ENCODE measurements at places on chromosomes 2 and 18.
A peak's percentile ranks its signal among the peaks of the same experiment; 100 is the strongest.

- no peak for DNase-seq
Observed at GRCh38 chr2:191153716-191154115, 2.9 kb upstream of the STAT4 start.

DNA sequence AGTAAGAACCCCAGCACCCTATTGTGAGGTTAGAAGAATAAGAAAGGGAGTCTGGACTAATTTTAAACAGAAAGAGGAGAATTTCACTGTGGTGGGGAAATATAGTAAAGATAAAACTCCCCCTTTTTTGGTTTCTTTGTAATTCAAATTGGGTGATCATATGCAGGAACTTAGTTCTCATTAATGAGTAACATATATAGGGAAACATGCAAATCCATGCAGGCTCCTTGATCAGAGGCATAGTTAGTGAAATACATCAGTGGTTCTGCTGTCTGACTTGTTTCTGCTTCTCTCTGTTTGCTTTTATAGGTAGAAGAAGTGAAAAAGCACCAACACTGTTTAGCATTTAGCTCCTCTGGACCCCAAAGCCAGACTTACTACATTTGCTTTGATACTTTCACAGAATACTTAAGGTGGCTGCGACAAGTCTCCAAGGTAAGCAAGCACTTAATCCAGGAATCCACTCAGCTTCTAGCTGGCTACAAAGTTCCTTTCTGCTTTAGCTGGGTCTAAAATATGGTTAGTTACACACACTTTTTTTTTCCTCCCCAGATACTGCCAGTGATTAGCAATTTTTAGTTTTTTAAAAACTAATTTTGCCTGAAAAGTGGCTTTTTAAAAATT lies 123.2 kb downstream of the PHLPP1 start:
- DNase-seq, result no peak

DNA sequence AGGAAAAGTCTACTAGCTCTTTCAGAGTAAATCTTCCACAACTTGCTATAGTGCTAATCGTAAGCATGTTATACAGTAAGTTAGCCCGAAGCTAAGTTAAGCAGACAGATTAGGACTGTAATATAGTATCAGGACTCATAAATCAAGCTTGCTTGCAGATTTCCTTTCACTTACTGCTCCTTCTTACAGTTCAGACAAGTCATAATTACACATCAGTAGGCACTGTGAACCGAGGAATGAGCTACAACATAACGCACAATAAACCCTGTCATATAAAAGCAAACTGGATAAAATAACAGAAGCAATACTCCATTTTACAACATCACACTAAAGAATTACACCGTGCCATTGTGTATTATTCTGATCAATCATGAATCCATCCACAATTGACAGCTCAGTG lies 832.6 kb upstream of the ZEB2 start:
- no peak for DNase-seq

DNA sequence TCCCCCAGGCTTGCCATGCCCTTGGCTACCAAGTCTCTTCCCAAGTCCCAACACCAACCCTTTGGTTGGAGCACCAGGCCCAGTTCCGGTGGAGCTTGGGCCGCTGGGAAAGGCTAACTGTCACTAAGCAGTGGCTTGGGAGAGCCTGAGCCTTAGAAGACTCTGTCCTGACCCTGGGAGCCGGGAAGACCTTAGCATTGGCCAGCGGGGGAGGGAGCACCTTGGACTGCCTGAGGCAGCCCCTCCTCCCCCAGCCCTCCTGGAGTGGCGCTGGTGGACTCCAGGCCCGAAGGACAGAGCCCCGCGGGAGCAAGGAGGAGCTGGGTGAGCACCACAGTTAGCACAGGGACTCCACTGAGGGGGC lies 62.5 kb upstream of the POMC start:
- DNase-seq, result no peak

GRCh38 chr18:3223356-3223755 lies 3.6 kb upstream of the MYOM1 start:
- DNase-seq, result no peak

GRCh38 chr18:34701911-34702310 lies 8.2 kb upstream of the DTNA start:
- DNase-seq, result no peak

GRCh38 chr2:234951664-234952269 lies at the start of gene SH3BP4:
Gene SH3BP4 (plus strand): TSS chr2:234952017. CDS start chr2:235035003, 82,986 bp downstream.
- peak; percentile 45 for DNase-seq

- no peak for DNase-seq
Observed at GRCh38 chr2:204197336-204198005, 260.9 kb downstream of the ICOS start.

- no peak for DNase-seq
Observed at GRCh38 chr2:207845202-207845864, 75.6 kb upstream of the FZD5 start.

DNA sequence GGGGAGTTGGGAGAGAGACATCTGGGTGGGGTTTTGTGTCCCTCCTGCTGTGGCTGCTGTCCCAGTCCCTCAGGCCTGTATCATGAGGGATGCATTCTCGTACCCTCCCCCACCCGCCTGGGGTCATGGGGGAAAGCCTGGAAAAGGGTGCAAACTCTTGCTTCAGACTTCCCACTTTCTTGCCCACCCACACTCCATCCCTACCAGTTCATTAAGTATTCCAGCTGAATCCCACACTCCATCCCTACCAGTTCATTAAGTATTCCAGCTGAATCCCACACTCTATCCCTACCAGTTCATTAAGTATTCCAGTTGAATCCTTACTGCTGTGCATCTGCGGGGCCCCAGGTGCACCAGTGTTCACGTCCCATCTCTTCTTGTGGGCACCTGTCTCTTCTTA lies 116.3 kb downstream of the ACAA2 start:
- DNase-seq, result no peak

DNA sequence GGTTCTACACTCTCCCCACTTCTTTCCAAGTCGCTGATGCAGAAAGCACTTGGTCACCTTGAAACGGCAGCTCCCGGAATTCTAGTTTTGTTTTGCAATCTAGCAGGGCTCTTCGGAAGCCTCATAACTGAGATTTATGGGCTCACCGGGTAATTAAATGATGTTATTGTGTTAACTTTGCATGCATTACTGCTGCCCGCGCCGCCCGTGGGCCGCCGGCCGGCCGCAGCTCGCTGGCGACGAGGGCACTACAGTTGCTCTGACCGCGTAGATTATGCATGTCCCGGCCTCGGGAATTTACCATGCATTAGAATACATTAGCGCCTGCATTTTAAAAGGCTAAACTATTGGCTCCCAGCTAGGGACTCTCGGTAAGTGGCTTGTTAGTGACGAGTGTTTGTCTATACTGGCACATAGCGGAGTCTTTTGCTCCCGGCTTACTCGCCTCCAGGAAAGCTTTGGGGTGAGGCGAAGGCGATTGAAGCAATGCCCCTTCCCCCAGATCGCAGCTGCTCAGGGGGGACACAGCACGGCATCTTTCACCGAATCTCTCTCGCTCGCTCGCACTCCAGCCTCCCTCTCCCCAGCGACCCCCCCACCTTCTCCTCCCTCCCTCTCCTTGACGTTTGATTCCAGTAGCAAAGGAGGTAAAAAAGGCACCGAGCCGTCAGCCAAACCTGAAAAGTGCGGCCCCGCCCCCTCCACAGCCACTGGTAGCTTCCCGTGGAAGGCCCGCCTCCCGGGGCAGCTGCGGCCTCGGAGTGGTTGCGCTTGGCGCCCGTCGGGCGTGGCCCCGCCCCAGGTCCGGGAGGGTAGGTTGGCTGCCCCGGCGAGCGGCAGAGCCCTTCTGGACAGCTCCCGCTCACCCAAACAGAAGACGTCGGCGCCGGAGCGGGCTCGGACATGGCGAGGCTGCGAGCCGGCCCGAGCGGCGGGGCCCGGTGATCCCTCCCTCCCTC lies at the start of gene ONECUT2:
Gene ONECUT2 (plus strand): TSS at position 839 of the 959 bp plus-strand sequence. CDS start 343 bp downstream, outside the sequence.
- DNase-seq, result peak; percentile 94

GRCh38 chr2:198098918-198099317 lies 294.5 kb downstream of the PLCL1 start:
- DNase-seq, result no peak

All from erythroblast (primary cell).